ENCODE measurements at places on chromosomes 5 and 9.

DNA sequence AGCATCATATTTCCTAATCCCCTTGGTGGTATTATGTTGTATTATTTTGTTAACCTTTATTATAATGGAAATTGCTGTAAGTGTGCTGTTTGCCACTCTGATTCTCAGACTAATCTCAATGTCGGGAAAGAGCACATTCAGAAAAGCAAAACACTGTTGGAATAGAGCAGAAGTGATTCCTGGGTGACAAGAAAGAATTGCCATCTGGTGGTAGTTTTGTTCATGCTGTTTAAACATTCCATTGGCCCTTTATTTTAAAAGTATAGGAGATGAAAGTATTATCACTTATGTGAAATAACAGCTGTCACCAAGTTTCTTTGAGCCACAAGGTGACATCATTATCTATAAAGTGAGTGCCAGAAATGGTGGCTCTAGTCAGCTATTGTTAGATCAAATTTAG is 301.3 kb upstream of the SGCD start:
- DNase-seq: no peak

DNA sequence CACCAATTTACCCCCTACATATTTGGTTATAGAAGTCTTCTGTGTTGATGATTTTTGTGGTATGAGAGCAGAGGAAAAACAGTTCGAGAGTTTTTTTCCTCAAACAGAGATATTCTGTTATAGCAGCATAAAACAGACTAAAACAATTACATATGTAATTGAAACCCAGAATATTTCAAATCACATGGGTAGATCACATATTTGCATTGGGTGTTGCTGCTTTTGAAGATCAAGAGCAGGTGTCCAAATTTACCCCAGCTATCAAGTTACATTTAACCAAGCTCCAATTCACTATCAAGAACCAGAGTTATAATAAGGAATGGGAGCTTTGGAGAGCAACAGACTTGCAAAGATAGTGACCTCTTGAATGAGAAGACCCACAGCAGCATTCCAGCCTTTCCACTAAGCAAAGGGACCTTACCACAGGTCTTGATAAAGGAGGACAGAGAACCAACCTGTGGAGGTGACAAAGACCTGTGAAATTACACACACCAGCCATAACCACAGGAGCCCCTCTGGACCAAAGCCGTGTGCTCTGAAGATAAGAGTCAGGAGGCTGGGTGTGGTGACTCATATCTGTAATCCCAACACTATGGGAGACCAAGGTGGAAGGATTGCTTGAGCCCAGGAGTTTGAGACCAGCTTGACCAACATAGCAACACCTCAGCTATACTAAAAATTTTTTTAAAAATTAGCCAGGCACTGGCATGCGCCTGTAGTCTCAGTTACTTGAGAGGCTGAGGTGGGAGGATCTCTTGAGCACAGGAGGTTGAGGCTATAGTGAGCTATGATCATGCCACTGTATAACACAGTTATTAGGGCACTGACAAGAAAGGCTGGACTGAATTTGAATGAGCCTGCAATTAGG is 4.0 kb upstream of the CCL28 start:
- no peak for DNase-seq

GRCh38 chr5:178519155-178519554 is 71.0 kb downstream of the COL23A1 start:
- no peak for DNase-seq

DNA sequence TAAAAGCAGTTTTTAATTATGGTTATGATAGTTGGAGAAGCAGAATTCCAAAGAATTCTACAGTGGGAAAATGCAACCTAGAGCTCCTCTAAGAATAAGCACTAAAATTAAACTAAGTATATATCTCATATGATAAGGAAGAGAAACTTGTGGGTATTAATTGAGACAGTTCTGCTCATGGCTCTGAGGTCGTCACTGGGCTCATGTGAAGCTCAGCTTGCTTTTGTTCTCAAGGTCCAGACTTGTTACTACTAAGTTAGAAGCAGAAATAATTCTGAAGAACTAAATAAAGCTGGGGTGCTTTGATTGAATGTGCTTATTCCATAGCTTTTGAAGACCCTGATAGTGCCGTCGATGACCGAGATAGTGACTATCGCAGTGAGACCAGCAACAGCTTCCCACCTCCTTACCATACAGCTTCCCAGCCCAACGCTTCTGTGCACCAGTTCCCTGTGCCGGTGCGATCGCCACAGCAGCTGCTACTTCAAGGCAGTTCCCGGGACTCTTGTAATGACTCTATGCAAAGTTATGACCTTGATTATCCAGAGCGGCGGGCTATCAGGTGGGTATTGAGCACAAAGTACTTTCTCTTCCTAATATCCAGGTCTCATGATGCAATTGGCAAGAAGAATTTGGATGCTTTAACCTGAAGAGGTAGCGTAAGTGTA is 133.7 kb downstream of the UNC13B start:
- no peak for DNase-seq

DNA sequence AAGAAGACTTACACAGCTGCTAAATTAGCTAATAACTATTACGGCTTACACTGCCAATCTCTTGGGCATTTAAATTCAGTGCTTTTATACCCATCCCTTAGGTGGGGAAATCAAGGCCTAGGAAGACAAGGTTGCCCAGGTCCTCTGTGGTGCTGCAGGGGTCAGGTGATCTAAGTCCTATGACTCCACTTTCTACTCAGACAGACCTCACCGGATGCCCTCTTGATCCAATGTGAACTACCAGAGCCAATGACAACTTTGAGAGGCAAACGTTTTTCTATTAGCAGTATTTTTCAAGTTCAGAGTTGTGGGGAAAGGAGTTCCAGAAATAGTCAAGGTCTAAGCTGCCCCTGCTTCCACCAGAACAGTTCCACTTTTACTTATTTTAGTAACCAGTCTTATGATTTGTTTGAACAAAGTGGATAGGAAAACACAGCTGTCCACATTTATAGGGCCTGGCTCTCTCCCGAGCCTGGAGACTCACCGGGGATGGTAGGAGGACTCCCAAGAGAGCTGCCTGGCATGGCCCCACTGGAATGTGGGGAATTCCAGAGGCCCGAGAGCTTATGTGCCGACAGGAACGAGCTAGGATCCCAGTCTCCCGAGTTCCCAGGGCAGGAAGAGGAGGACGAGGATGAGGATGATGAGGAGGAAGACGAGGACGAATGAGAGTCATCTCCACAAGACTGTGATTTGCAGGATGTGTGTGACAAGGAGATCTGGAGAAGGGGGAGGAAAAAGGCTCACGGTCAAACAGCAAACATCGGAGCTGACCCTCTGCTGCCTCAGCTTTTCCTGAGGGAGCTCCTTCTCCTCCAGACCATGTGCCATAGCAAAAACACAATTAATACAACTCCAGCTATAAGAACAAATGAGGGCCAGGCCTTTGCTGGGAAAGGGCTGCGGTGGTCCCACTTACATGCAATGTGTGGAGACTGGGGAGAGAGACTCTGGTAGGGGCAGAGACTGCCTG is 16.7 kb downstream of the FAM193B start:
- no peak for DNase-seq

DNA sequence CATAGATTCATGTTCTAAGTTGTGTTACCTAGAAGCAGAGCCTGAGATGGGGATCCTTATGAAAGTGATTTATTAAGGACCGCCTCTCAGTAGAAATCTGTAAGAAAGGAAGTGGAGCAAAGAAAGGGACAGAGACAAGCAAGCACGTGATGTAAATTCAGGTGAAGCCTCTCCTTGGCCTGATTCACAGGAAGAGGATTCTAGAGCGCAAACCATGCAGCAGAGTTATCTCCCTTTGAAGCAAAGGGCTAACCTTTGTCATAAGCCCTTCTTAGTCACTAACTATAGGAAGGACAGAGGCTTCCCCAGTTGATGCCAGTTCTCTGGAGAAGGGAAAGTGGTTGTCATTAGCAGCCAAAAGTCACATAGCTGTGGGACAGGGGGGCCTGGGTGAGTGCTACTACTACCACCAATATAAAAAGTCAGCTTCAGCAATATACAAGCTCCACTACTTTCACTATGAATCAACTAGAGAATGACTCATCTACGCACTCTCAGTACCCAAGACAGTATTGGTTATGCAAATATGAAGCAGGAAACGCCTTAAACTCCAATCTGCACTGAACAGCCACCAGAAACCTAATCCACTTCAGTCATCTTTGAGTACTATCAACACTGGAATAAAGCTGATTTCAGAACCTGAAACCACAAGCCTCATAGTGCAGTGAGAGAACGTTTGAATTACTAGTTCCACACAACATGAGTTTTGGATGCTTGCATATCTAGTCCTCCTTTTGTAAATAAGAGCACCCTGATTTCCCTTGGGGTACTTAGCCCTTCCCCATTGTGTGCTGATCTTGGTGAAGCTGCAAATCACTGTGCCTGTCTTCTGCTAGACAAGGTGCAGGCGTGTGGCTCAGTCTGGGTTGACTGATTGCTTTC is 162.7 kb downstream of the ZNF608 start:
- DNase-seq: no peak

DNA sequence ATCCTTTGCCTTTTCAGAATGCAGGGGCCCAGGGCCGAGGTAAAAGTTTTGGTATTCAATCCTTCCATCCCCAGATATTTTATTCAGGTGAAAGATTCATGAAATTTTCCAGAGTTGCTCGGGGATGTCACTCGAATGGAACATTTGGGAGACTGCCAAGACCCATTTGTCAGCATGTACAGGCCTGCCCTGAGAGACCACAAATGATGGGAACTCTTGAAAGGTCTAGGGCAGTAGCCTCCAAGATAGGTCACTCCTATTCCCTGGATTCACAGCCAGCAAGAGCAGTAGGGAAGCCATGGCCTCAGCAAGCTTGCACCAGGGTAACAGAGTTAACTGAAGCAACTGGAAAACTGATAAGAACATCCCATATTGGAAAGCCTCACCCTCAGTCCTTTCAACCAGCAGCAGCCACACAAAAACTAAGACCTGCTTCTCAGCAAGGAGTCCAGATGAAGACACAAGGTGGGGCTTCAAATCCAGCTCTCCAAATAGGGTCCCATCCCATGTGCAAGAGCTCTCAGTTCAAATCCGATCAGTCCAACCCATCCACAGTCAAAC is 12.5 kb downstream of the CARD6 start:
- DNase-seq: no peak

All from SK-MEL-5 (cell line).